ENCODE measurements at places on chromosomes 16 and 17.

GRCh38 chr16:53925107-53925410, 221.1 kb downstream of the FTO start:
- DNase-seq, result no peak

- no peak for DNase-seq
These were observed 1.6 kb downstream of the UBE2Z start for GRCh38 chr17:48909783-48910182.

DNA sequence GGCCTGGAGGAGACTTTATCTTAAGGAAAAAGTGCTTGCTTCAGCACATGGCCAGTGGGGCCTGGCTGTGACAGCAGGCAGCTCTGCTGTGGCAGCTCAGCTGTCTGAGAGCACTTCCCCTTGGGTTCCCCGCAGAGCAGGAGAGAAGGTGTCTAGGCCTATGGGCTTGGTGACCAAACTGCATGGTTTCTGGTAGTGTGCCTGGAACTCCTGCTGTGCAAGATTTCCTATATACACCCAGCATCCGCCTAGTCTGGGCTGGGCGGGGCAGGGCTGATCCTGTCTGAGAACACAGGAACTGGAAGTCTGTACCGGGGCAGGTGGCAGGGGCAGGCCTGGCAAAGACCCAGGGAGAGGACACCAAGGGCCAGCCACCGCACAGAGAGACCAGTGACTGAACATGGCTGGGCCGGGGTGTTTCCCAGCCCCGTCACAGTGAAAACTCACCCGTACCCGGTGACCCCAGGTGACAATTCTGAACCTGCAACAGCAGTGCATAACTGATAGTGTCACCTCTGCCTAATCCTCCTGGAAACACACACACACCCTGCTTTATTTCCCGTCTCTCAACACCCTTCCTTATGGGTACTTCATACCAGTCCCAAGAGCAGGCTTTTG, 39.3 kb downstream of the CHD9 start:
- no peak for DNase-seq

- DNase-seq, result no peak
These were observed 53.5 kb downstream of the ZDHHC7 start for GRCh38 chr16:84957792-84958191.

GRCh38 chr17:36696805-36697204, 95.4 kb downstream of the MRM1 start:
- no peak for DNase-seq

- DNase-seq, result no peak
These were observed 32.2 kb upstream of the IL21R start for GRCh38 chr16:27369806-27370205.
